ENCODE measurements at places on chromosomes 3 and 15.

DNA sequence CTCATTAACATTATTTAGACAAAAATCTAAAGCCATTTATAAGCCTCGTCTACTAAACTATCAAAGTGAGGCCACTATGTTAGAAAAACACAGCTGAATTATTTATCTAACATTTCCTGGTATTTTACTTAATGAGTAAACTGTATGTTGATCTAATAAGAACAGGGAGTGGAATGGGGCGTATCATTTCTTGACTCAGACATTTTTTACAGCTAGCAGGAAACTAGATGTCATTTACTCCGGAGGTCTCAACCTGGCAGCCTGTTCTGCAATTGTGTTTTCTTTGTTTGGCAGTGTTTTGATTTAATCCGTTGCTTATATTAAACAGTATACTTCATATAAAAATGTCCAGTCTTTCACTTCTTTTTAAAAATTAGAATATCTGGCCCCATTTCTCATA lies 79.1 kb upstream of the ABI3BP start:
- no peak for DNase-seq

- no peak for DNase-seq
Measured at GRCh38 chr3:149895769-149896168, 74.9 kb downstream of the PFN2 start.

GRCh38 chr3:41137686-41138111 lies 61.6 kb upstream of the CTNNB1 start:
- no peak for DNase-seq

DNA sequence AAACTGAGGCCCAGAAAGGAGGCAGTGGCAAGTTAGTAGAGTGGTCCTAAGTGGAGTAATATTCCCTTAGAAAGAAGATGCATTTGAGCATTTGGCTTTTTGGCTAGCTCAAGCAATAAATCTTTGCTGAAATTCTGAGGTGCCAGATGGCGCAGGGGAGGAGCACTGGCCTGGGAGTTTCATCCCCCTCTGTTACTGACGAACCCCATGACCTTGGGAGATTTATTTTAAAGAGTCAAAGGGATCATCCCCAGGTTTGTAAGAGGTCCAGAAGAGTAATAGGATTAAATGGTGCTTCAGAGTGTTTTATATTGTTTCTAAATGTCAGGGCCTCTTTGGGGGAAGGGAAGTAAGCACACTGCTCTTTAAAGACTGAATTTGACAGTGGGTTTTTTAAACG lies 85.1 kb upstream of the PIAS1 start:
- no peak for DNase-seq

- DNase-seq, result no peak
Measured at GRCh38 chr3:117734496-117734895, 1024.9 kb downstream of the TUSC7 start.

GRCh38 chr3:3893590-3893989 lies 94.4 kb downstream of the LRRN1 start:
- no peak for DNase-seq
